NCI-H2171 treated with DMSO at 0.1 percent for 48 hours (cell line): ENCODE measurements at places on chromosomes 4 and X.

- DNase-seq: no peak
Observed at GRCh38 chrX:8377041-8377440, 87.6 kb upstream of the VCX3B start.

- no peak for DNase-seq
Observed at GRCh38 chrX:97065066-97065465, 181.4 kb downstream of the RPA4 start.

DNA sequence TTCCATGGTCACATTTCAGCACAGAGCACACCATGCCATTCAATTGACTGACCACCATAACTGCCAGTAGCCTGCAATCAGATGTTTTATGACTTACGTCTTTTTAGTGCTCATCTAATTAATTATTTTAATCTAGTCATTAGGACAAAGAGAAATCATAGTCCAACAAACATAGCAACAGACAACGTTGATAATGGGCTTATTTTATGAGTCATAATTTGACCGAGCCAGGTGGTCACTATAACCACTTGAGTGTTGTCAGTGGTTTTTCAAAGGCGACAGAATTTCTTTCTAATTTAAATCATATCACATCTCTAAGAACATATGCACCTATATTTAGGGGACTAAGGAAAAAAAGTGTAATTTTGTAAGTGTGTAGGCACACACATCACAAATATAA lies 1.9 kb downstream of the SEC24D start:
- DNase-seq: no peak

GRCh38 chr4:10731690-10732089 lies 47.1 kb upstream of the CLNK start:
- no peak for DNase-seq

GRCh38 chr4:92234393-92235176 lies 69.2 kb upstream of the GRID2 start:
- no peak for DNase-seq

GRCh38 chr4:123443401-123444289 lies 47.0 kb downstream of the SPRY1 start:
- DNase-seq: no peak

DNA sequence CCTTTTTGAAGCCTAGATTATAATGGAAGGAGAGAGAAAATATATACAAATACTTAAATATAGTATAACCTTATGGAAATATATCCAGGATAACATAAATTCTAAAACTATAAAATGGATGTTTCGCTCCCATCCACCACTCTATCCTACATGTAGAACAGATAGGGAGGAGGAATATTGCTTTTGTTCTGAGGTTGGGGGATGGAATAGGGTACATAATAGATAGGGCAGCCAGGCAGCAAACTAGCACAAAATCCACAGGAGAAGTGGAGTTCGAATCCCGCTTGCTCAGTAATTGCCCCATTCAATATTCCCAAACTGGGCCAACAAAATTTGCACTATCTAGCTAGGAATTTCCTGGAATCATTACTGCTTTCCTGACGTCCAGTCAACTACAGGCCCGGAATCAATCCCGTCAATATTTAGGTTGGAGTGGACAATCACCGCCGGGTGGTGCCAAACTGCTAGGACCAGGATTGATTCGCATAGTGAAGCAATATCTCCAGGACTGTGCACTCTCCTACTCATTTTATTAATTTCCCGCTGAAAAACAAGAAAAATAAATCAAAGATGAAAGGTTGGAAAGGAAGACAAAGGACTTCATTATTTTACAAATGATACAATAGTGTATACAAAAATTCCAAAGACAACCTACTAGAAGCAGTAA lies 40.4 kb upstream of the PAPSS1 start:
- no peak for DNase-seq

GRCh38 chr4:182085051-182085480 lies 158.1 kb upstream of the TENM3 start:
- peak; percentile 27 for DNase-seq

GRCh38 chr4:7807351-7807921 lies 132.2 kb downstream of the AFAP1 start:
- no peak for DNase-seq
